ENCODE measurements at places on chromosomes 2 and 18.

DNA sequence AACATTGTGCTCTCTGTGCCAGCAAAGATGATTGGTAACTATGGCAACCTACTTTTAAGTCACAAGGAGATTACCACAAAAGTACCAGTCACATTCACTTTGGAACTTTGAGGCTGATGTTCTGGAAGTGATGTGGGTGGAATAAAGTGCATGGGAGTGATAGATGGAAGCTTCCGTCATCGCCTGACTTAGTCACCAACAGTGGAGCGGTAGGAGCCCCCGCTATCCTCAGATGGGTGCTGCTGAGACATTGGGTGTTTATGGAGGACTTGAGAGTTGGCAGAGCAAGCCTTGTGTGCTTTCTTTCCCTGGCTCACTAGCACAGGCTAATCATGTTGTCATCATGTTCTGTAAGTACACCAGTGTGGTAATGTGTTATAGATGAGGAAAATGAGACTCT, 4.6 kb downstream of the PPP1R7 start:
- no peak for DNase-seq

GRCh38 chr18:58287353-58288274, 243.6 kb downstream of the NEDD4L start:
- DNase-seq = no peak

GRCh38 chr2:134436706-134437105, 182.8 kb downstream of the MGAT5 start:
- DNase-seq = no peak

DNA sequence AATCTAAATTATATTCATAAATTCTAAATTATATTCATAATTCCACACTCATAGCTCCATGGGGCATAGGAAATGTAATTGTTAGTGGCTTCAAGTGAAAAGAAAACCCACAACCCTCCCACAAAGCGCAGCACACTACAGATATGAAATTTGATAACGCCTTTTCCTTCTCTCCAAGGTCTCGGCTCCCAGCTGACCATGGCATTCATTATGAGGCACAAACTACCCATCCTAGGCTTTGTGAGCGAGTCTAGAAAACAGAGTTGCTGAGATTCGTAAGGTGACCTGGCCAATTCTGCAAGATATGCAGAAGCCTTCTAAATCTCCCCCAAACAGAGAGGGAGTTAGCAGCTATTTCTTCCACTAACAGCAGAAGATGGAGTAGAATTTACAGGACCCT, 5.4 kb downstream of the NPPC start:
- no peak for DNase-seq

DNA sequence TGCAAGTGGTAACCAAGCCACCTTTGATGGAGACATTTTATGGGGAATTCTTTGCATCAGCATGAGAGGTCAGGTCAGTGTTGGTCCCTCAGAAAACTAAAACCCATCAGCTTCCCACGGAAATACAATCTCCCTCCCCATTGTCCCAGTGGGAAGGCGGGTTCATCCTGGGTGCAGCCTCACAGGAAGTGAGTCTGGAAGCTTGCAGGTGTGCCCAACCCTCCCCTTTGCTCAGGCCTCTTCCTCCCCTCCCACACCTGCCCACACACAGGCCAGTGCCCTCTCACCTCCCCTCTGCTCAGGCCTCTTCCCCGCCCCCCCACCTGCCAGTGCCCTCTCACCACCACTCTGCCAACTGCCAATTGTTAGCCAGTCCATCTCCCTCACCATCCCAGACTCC, 166.8 kb upstream of the RAB6C start:
- DNase-seq = no peak

GRCh38 chr2:134401789-134402188, 147.9 kb downstream of the MGAT5 start:
- DNase-seq = no peak

GRCh38 chr2:193371200-193371599, 1176.5 kb upstream of the TMEFF2 start:
- peak; percentile 72 for DNase-seq

GRCh38 chr18:44954257-44954656, 273.6 kb downstream of the SETBP1 start:
- no peak for DNase-seq

GRCh38 chr18:2172881-2173280, 398.4 kb downstream of the METTL4 start:
- DNase-seq = peak; percentile 39

DNA sequence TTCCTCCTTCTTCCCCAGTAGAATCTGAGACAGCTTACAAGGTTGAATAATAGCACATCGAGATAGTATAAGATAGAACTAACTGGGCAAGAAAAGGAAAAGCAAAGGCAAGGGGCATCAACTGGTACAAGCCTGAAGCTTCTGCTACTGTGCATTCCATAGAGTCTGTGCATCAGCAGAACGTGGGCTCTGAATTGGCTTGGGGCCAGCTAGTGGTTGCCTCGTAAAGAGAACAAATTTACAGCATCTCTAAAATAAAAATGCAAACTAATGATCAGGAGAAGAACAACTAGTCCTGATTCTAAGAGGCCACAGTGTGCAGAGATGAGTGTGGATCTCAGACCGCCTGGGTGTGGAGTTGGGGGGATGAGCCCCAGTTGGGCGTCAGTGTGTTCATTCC, 36.6 kb downstream of the UPP2 start:
- no peak for DNase-seq

- DNase-seq = no peak
Observed at GRCh38 chr18:45666006-45666405, 50.7 kb downstream of the SLC14A2 start.

- no peak for DNase-seq
Observed at GRCh38 chr2:102061962-102062795, 70.4 kb downstream of the IL1R2 start.

DNA sequence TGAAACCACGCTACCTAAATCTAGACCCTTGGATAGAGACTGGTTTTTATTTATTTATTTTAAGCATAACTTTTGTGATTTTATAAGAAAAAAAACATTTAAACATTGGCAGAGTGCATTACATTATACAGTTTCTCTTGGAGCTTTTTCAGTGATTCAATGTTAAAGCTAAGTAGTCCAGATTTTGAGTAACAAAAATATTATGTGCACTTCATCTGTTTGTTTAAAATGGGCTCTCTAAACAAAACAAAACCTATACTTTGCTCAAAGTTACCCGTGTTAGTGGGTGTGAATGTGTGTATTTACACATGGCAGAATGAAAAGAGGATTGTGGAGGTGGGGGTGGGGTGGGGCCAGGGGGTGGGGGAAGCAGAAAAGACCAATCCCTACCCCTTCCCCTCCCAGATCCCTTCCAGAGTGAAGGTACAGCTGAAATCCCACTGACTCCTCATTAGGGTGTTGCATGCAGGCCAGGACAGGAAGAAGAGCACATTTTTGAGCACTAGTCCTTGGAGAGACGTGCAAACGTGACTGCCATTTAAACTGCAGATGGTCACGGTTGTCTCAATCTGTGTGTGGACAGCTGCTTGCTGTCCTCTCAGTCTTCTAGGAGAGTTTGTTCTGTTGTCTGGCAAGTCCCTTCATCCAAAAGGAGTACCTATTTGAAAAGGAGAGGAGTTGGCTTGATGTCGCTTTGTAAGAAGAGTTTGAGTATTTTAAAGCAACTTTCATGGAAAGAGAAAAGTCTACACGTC, 303.0 kb downstream of the ICOS start:
- peak; percentile 90 for DNase-seq

DNA sequence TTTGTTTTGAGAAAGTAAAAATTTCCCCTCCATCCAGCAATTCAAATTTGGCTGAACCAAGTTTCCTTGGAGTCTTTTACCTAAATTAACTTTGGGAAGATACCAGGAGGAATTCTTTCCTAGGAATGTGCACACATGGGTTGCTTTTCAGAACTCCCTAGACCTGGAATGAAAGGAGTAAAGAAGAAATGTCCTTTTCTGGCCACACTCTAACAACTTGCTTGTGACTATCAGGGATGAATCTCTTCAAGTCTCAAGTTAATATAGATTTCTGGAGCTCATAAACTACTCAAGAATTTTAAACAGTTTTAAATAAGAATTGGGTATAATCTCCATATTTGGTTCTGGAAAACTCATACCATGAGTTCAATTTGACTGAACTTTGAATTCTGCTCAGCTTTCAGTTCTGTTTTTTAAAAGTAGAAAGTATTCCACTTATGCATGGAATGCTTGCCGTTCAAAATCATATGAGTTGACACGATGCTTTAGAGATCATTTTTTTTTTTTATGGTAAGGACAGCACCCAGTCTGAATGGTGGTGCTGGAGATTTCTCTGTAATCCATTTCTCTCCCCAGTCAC, 7.7 kb downstream of the RASGRP3 start:
- DNase-seq = no peak

- DNase-seq = peak; percentile 14
Observed at GRCh38 chr2:130729322-130730299, 741 bp downstream of the GPR148 start.

DNA sequence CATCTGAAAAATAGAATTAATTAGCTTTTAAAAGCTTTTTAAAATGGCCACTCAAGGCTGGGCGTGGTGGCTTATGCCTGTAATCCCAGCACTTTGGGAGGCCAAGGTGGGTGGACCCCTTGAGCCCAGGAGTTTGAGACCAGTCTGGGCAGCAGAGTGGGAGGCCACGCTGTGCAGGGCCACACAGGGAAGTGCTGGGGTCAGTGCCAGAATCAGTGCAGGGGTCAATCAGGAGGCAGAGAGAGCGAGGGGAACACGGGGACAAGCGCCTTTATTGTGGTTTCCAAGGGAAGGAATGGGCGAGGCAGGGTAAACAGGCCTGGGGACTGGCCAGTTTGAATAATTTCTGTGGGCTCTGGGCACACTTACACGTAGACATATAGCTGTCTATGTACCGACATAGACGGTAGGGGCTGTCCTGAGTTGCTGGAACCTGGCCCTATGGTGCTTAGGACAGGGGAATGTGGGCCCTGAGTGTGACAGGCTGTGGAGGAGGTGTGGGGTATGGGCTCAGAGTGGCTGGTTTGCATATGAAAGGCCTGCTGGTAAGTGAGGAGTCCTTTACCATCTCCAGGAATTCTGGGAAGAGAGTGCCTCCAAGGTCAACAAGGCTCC, 42.9 kb downstream of the DYSF start:
- no peak for DNase-seq

DNA sequence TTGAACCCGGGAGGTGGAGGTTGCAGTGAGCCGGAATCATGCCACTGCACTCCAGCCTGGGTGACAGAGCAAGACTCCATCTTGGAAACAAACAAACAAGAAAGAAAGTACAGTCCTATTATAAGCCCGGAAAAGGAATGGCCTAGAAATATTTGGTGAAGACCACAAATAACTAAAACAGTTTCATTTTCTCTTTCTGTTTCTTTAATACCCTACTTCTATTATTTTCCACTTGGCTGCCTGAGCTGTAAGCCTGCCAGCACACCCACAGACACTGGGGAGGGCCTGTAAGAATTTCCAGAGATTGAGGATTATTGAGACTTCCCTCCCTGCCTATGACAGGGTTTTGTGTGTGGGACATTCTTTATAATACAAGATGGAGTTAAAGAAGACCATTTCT, 188.0 kb upstream of the DCC start:
- DNase-seq = no peak

DNA sequence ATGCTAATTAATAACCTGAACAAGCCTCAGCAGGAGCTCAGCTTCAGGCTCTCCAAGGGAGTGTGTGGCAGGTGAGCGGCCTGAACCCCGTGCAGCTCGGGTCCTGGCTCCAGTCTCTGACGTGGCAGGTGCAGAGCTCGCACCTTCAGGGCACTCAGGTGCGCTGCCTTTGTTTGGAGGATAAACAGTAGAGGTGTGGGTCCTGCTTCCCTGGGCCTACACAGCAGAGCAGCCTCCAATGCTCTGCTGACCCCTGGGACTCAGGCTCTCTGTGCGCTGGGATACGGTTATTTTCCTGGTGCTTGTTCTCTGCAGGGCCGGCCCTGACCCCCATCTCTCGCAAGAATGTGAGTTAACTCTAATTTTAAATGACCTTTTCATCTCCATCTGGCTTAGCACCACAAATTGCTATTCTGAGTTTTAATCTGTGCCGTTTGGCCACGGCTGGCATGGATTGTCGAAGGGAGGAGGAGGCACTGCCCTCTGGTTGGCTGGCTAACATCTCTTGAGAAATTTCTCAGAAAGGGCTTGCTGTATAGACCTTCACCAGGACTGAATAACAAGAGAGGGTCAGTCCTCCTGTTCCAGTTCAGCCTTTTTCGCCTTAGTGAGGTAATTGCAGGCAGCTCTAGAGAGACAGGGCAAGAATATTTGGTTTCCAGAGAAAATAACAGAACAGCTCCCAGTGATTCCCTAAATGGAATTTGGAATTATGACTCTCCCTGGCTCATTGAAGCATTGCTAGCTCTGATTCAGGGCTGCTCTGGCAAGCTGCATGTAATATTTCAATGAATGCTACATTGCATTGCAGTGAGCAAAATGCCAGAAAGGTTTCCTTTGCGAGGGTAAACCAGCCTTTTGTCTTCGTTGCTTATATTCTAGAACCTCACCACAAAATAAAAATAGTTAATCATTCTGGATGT, 161.8 kb downstream of the DCDC2C start:
- peak; percentile 52 for DNase-seq

GRCh38 chr2:155266583-155266982, 568.1 kb downstream of the KCNJ3 start:
- no peak for DNase-seq

DNA sequence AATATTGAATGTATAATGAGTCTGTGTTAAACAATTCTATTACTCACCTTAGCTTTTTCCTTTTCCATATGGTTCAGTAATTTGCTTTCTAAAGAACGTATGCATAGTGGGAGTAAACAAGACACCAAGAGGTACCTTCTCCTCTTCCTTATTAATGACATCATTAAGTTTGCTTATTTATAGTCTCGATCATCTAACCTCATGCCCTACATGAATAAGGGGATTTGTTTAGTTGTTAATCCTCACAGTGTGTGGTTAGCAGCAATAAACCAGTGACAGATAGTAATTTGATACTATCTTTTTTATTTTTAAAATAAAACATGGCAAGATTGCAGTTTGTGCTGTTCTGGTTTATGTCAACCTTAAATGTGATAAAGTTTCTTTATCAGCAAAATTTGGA, 69.7 kb downstream of the COBLL1 start:
- no peak for DNase-seq

- DNase-seq = no peak
Observed at GRCh38 chr2:31297751-31298150, 63.8 kb downstream of the EHD3 start.

DNA sequence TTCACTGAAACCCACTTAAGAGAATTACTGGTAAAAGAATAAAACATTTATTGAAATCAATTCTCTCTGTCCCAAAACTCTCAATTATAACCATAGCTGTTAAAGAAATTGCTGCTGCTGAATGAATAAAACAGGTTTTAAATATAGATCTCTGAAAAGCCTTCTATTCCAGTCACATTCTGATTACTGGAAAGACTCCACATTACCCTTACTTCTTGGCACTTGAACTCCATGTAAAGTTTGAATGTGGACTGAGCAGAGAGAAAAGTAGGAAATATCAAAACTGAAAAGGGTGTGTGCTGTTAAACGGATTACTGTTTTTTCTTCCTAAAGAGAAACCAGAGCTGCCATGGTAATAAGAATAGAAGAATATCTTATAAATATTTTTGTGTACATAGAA, 655.3 kb upstream of the SETBP1 start:
- DNase-seq = peak; percentile 56

DNA sequence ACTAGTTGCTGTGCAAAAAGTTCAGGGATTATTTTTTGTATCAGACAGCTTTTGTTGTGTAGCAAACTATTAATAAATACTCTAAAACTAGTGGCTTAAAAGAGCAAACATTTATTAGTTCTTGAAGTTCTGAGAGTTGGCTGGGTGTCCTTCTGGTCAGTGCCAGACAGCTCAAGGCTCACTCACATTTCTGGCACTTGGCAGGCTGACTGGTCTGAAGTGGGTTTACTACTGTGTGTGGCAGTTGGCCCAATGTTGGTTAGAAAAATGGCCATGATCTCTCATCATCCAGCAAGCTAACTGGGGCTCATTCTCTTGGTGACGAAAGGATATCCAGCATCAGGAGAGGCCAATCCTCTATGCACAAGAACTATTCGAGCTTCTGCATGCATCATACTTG, 71.4 kb upstream of the ZNF385B start:
- no peak for DNase-seq

All from brain (organoid and tissue), 16 donors.